SJCRH30 (cell line): ENCODE measurements at places on chromosomes 7 and 10.

- no peak for DNase-seq
Observed at GRCh38 chr7:33813331-33813730, 92.0 kb upstream of the BMPER start.

DNA sequence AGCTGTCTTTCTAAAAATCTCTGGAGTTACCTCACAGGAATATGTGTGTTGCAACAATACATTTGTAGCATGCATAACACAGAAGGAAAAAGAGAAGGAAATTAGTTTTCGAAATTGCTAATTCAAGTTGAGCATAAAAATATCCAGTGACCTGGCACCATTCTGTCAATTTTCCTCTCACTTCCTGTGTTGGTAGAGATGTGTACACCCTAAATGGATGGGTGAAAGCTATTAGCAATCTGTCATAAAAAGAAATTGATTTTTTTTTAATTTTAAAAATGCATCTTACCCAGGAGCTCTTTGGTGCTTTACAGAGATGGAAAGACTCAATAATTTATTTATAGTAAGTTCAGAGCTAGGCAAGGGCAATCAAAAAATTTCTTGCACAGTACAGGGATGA lies 333.3 kb upstream of the TMEM229A start:
- no peak for DNase-seq

DNA sequence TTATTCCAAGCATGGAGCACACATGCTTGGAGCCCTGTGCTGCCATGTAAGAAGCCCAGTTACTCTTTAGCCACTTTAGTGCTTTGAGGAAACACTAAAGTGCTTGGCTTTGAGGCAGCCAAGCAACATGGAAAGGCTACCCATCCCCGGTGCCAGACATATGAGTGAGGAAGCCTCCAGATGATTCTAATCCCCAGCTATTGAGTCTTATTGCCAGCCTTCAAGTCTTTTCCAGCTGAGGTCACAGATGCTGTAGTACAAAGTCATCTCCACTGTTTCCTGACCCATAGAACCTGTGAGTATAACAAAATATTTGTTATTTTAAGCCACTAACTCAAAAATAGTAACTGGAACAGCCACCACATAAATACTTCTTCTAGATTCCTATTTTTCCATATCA lies 91.4 kb upstream of the CYP26C1 start:
- no peak for DNase-seq

DNA sequence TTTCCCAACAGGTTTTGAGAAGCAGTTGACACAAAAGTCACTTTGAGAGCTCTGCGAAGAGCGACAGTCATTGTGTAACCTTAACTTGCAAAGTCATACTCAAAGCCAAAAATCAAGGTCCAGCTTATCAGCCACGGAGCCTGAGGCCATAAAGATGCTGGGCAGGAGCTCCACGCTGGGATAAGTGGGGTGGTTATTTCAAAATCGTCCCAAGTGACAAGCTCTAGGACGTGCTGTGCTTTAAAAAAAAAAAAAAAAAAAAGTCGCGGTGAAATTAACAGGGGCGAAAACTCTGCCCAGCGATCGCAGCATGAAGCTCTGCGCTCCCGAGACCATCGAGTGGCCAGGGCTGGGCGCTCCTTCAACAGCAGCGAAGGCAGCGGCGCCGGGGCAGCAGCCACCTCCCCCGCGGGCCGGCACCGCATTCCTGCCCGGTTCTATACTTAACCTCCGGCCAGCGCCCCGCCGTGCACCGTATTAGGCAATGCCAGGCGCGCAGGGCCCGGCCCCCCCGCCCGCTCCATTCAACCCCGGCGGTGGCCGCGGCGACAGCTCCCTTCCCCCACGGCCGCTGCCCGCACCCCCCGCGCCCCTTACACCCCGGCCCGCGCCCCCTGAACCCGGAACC lies 657 bp downstream of the HACD1 start:
- peak; percentile 56 for DNase-seq

- no peak for DNase-seq
Observed at GRCh38 chr10:123778719-123779517, 112.7 kb downstream of the CPXM2 start.

- no peak for DNase-seq
Observed at GRCh38 chr10:5462841-5463293, 36.5 kb downstream of the CALML5 start.

DNA sequence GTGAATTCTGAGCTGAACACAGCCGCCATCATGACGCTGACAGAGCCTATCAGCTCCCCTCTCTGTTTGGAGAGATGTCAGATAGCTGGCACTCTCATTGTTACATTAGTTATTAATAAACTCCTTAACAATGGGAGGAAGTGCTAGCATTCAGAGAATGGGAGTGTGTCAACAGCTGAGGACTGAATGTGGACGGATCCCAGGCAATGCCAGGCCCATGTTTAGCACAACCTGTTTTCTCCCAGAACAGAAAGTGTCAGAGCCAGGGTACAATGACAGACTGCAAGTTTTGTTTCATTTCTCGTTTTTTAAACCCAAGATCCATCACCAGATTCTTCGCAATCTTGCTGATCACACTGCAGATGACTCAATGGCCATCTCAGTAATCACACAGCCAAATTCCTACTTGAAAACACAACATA lies 99.6 kb downstream of the PRPF18 start:
- no peak for DNase-seq

GRCh38 chr7:55427800-55428199 lies 62.7 kb downstream of the LANCL2 start:
- peak; percentile 90 for DNase-seq

DNA sequence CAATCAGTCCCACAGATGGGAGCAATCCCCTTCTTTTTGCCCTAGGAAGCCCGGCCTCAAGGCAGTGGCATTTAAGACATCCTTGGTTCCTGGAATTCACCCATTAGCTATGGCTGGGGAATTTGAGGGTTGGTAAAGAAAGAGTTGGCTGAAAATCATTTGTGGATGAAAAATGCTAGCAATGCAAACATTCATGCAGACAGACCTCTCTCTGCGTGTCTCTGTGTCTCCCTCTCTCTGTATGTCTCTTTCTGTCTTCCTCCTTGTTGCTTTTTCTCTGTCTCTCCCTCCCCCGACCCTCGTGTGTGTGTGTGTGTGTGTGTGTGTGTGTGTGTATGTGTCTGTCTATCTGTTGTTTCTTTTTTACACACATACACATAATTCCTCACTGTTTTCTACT lies 19.4 kb downstream of the LDB3 start:
- no peak for DNase-seq

GRCh38 chr10:3524086-3524960 lies 260.7 kb downstream of the KLF6 start:
- no peak for DNase-seq

GRCh38 chr10:97499561-97500296 lies 1.0 kb downstream of the UBTD1 start:
- DNase-seq = peak; percentile 34

DNA sequence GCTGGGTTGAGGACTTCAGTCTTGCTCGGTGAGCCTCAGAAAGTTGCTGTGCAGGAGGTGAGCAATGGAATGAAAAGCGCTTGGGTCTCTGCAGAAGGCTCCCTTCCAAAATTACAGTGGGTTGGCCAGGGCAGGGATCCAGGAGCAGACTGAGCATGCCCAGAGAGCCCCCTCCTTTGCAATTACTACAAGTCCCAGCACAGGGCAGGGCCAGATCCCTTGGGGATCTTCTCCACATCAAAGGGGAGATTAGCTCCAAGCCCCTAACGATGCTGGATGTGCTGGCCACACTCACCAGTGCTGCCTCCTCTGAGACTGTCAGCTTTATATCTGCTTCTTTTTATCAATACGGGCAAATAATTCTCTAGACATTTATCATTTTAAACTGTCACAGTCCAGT lies 337.5 kb downstream of the RPS24 start:
- peak; percentile 10 for DNase-seq

DNA sequence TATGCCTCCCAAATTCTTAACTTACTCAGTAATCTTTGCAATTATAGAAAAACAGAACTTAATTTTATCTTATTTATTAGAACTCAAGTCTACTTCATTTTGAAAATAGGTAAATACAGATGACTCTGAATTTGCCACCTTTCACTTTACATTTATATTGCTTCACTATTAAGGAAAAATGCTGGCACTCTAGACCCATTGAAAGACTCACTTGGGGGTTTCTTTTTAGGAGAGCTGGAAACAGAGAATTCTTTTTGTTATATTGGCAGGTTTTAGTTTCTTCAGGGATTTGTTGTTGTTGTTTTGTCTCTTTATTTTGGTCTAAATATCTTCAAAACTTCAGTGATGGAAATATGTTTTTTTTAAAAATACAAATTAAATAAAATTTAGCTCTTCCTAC lies 111.1 kb downstream of the RUNDC3B start:
- DNase-seq = no peak

- DNase-seq = peak; percentile 13
Observed at GRCh38 chr10:30207485-30208052, 141.5 kb downstream of the MTPAP start.

DNA sequence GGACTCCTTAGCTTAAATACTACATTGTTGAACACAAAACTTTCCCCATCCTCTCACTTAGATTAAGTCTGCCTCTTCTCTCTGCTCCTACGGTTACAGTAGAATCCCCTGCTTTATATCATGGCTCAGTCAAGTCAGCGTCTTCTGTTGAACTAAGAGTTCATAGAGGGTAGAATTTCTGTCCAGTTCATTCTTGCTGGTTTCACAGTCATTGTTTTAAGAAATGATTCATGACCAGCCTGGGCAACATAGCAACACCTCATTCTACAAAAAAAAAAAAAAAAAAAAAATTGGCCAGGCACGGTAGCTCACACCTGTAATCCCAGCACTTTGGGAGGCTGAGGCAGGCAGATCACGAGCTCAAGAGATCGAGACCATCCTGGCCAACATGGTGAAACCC lies 3.7 kb upstream of the ZFYVE27 start:
- DNase-seq = no peak

DNA sequence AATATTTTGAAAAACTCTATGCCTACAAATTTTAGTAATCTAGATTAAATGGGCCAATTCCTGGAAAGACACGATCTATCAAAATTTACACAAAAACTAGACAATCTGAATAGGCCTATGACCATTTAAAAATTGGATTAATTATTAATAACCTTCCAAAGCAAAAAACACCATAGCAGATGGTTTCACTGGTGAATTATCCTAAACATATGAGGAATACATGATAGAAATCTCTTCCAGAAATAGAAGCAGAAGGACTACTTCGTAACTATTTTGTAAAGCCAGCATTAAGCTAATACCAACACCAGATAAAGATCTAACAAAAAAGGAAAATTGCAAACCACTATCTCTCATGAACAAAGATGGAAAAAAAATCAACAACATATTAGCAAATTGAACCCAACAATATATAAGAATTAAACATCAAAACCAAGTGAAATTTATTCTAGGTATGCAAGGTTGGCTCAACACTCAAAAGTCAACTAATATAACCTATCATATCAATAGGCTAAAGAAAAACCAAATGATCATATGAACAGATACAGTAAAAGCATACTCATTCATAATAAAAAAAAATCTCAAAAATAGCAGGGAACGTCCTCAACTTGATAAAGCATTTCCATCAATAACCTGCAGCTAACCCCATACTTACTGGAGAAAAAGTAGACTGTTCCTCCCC lies 16.3 kb downstream of the WASL start:
- DNase-seq = no peak

DNA sequence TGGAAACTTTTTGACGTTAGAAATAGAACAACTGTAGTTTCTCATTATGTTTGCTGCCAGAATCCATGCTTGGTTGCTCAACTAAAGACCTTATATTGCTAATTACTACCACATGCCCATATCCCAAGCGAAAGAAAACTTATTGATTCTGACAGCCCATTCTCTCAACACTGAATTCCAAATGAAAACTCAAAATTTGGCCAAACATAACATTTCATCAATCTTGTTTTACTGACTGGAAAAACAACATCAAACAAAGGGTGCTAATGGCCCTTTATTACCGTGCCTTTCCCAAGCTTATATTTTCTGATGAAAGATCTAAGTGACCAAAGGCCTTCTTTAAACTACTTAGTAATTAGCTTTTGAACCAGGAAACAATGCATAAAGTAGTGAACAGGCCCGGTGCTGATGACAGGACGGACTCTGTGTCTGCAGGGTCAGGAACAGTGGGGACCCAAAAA lies 531.8 kb downstream of the KCNMA1 start:
- DNase-seq = no peak

- DNase-seq = no peak
Observed at GRCh38 chr7:101860316-101861217, 43.1 kb downstream of the CUX1 start.

- no peak for DNase-seq
Observed at GRCh38 chr7:112192236-112193154, 13.7 kb downstream of the DOCK4 start.

- DNase-seq = peak; percentile 61
Observed at GRCh38 chr7:10257438-10257837, 716.2 kb upstream of the PHF14 start.

DNA sequence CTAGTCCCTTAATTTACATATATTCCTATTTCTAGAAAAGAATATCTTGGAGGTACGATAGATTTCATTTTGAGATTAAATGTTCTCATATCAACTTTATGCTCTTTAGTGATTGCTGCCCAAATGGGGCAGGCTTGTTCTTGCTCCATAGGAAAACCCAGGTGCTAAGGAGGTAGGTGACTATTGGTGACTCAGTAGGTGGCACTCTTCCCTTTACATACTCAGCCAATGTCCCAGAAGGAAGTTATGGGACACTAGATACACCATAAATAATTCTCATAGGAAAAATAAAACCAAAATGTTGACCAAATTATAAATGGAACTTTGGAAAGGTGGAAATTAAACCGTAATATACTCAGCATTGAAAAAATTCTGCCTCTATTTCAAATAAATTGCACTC lies 4.0 kb downstream of the SKAP2 start:
- peak; percentile 34 for DNase-seq

- no peak for DNase-seq
Observed at GRCh38 chr10:117360016-117360415, 15.2 kb downstream of the PDZD8 start.

DNA sequence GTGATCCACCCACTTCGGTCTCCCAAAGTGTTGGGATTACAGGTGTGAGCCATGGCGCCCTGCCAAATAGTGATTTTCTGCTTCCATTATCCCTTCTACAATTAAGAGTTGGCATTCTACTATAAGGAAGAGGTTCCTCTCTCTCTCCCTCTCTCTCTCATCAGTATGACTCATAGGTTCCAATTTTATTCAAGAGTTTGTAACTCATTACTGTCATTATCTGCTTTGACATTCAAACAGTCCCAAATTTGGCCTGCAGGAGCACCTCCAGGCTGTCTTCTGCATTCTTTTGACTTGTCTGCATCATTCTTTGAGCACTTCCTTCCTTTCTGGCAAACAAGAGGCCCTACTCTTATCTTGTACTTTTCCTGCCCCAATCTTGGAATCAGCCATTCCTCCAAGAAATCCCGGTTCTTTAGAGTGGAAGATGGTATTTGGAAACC lies 33.2 kb upstream of the CALU start:
- DNase-seq = no peak
